ENCODE measurements at places on chromosomes 2 and 18. TPM values are rescaled to one million over a fixed set of nuclear protein-coding genes. Genes with fewer than 3 reads are reported as not detected.

ERBB4 gene
- polyA plus RNA-seq = 9.2 TPM

- H3K27ac ChIP-seq = no peak overlapping the region
- no peaks in the 10 kb centered on the region for H3K27me3 ChIP-seq
- H3K4me3 ChIP-seq = no peak overlapping the region
- H3K4me1 ChIP-seq = peaks cover 8% of the 10 kb centered on the region
These were observed 357.4 kb upstream of the ACVR2A start for GRCh38 chr2:147487286-147487977.

- no peak for DNase-seq
- H3K36me3 ChIP-seq = no peaks in the 10 kb centered on the region
- no peaks in the 10 kb centered on the region for H3K27me3 ChIP-seq
- no peak overlapping the region for H3K27ac ChIP-seq
- H3K4me1 ChIP-seq = no peaks in the 10 kb centered on the region
- H3K4me3 ChIP-seq = no peak overlapping the region
These were observed 43.4 kb downstream of the MYL12B start for GRCh38 chr18:3305354-3305762.

DNA sequence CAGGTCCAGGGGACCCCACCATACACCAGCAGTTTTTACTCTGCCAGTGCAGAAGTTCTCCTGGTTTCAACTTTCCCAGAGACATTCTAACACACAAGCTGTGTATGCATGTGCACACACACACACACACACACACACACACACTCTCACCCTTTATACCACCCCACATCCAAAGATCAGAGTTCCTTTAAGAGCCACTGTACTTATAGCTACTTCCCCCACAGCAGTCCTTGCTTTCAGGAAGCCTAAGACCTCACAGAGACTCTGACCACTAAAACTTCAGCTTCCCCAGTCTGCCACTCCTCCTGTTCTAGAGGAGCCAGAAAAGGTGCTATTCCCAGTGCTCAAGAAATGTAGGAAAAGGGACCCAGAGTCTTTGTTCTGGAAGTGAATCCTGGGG lies 107.8 kb downstream of the ZNF521 start:
- H3K36me3 ChIP-seq = peaks cover 2% of the 10 kb centered on the region
- no peak overlapping the region for H3K4me3 ChIP-seq
- no peaks in the 10 kb centered on the region for H3K27me3 ChIP-seq
- no peak for DNase-seq
- no peak overlapping the region for H3K27ac ChIP-seq

CHMP1B gene
- 23.0 TPM for polyA plus RNA-seq

DNA sequence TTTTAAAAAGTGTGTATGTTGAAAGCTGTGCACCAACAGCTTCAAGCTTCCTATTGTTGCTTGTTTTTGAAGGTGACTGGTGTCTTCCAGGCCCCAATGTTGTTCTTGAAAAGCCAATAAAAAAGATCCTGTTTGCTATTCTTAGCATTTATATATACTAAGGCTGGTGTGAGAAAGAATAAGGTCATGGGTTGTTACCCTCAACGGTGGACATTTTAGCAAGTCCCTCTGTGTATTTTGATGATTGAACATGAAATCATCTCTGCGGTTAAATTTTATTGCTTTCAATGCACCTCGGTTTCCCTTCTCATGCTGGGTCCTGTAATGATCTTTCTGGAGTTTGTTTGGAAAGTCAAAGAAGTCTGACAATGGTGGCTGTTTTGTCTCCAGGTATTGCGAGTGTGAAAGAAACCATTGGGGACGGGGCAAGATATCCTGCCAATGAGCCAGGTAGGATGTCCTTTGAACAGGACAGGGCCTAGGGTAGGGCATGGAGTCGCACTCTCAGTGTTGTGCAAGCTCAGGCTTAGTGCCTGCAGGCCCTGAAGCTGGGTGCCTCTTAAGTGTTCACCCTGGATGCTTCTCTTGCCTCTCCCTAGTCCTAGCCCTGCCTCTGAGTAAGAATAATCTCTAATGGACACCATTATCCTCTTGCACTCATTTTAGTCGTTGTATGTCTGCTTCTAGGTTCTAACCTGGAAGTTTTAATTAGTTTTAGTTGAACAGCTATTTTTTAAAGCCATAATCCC lies 16.0 kb upstream of the KLF7 start:
- DNase-seq = no peak
- no peak overlapping the region for H3K27ac ChIP-seq
- no peaks in the 10 kb centered on the region for H3K27me3 ChIP-seq
- H3K4me1 ChIP-seq = no peaks in the 10 kb centered on the region
- no peaks in the 10 kb centered on the region for H3K36me3 ChIP-seq

DNA sequence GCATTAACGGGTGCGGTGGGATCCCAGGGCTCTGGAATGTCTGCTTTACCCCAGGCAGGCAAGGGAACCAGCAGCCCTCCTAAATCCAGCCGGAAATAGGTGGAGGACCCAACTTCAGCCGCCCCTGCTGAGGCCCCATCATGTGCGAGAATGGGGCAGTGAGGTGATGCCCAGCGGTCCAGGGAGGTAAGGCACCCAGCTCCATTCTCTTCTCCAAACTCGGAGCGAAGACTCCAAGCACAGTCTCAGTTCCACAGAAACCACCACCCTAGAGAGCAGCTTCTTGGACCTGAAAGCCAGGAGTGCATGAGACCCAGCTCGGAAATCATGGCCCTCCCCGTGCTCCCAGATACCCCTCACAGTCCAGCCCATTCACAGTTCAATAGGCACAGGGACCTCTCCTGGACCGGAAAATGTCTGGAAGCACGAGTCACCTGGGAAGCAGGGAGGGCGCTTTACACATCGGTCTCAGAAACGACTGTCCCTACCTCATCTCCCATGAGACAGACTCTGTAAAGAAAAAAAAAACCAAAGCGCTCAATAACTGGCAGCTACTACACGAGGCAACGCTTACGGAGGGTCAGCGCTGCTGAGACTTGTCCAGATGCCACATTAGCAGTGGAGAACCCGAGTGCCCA lies 2.0 kb downstream of the SDC1 start:
- peak overlapping the region; percentile 61 for H3K4me3 ChIP-seq
- H3K4me1 ChIP-seq = peaks cover 13% of the 10 kb centered on the region
- no peak overlapping the region for H3K27ac ChIP-seq
- H3K36me3 ChIP-seq = no peaks in the 10 kb centered on the region
- DNase-seq = no peak

ALPG gene
- not detected for polyA plus RNA-seq

- H3K36me3 ChIP-seq = peaks cover 4% of the 10 kb centered on the region
- H3K27me3 ChIP-seq = no peaks in the 10 kb centered on the region
- H3K27ac ChIP-seq = no peak overlapping the region
These were observed 7.6 kb upstream of the ESPNL start for GRCh38 chr2:238092486-238093035.

DNA sequence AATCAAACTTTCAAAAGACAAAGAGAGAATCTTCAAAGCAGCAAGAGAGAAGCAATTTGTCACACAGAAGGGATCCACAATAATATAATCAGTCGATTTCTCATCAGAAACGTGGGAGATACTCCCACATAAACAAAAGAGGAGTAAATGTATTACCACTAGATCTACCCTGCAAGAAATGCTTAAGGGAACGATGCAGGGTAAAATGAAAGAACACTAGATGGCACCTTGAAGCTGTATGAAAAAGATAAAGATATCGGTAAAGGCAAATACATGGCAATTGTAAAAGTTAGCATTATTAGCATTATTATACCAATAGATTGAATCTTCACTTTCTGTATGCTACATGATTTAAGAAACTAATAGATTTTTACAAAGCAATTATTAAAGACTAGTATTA lies 677.0 kb downstream of the SUCLG1 start:
- H3K27me3 ChIP-seq = no peaks in the 10 kb centered on the region
- H3K36me3 ChIP-seq = no peaks in the 10 kb centered on the region
- H3K4me1 ChIP-seq = no peaks in the 10 kb centered on the region
- DNase-seq = peak; percentile 1
- no peak overlapping the region for H3K4me3 ChIP-seq

IL36G gene
- polyA plus RNA-seq = 0.27 TPM

SYT4 gene
- not detected for polyA plus RNA-seq

ATOH8 gene
- 20.5 TPM for polyA plus RNA-seq

- no peak for DNase-seq
- no peak overlapping the region for H3K4me3 ChIP-seq
- H3K27me3 ChIP-seq = no peaks in the 10 kb centered on the region
- H3K27ac ChIP-seq = no peak overlapping the region
- H3K4me1 ChIP-seq = no peaks in the 10 kb centered on the region
- no peaks in the 10 kb centered on the region for H3K36me3 ChIP-seq
These were observed 115.0 kb downstream of the ST6GAL2 start for GRCh38 chr2:106770986-106771385.

All from muscle of leg (tissue), 16 donors.